ENCODE measurements at places on chromosomes 5 and 9.

DNA sequence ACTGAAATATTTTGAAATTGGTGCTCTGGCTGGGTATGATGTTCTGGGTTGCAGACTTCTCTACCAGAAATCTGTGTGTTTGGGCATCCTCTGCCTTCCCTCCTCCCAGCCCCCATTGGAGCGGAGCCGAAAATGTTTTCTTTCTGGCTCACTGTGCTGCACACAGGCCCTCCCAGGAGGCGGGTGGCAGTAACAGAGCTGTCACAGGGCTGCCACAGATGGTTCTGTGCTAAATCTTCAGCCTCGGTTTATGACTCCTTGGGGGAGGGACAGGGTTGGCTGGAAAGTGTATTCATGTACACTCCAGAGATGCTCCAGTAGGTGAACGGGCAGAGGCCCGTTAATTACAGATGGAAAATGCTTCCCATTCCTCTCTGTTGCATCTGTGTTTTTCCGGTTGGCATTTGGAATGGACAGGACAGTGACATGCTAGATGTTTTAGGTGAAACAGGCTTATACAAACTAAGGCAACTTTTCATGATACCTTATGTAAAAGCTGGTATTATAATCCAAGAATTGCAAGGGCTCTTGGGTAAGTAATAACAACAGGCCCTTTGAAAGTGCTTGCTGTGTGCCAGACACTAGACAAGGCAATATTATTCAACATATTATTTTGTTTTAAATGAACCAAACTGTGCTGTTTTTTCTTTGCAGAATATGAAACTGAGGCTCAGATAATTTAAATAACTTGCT, 180.2 kb downstream of the ADCY2 start:
- no peak for DNase-seq

DNA sequence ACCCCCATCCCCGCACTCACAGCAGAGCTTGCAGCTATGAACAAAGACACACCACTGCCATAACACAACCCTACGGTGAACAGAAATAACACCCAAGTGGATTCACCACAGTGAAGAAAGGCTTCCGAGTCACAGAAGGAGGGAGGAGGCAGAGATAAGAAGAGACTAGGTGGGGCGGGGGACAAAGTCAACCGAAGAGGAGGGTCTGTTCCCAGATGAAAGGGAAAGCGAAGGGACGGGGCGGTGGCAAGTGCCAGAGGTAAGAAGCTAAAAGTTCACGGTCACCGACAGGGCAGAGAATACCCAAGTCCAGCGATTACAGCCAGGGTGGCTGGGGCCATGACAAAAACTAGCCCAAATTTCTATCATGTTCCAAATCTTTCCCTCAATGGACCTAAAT, 21.0 kb downstream of the EPB41L4B start:
- DNase-seq, result no peak

GRCh38 chr5:102998224-102998623, 121.7 kb downstream of the GIN1 start:
- no peak for DNase-seq

DNA sequence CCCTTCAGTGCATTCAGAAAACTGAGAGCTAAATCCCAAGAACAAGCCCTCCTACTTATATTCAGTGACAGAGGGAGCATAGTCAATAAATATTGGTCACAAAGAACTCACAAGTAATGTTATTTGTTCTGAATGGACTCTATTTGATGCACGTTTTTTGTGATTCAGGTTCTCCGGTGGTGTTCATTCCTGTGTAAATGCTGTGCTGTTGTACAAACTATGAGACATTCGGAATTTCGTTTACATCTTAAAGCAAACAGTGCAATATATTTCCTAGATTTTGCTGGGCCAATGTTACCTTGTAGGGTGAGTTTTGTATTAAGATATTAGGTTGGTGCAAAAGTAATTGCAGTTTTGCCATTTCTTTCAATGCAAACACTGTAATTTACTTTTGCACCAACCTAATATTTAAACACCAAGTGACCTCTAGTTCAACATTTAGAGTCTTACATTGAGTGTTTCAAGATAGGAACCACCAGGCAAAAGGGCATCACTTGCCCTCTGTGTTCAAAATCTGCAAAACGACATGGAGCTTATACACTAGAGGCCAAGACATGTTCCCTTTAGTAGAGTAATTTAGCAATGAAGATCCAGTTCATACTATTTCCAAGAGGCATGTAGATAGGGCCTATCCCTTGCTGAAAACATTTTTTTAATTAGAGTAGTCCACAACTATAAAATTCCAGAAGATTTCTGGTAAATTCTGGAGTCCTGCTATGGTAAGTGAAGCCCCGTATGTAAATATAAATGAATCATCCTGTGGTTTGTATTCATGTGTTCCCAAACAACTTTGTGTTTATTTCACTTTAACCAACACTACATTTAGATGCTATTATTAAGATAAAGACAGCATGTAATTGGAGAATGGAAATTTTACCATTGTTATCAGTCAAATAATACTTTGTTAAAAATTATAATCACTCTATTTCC, 444.0 kb upstream of the PTGER4 start:
- DNase-seq, result no peak

DNA sequence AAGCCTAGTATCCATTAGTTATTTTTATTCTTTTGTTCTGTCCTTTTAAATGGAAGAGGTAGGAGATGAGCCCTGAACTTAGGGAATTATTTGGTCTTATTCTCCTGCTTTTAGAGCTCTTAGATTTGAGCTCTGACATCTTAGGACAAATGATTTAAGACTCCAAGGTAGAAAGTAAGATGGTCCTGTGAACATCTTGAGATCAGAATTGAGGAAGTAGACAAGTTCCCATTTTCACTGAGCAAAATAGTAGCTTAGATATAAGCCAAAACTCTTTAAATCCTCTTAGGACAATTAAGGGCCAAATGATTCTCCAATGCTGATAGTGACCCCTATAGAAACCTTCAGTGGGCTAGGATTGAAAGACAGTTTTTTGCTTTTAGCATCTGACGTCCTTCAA, 53.0 kb upstream of the RUSC2 start:
- no peak for DNase-seq

DNA sequence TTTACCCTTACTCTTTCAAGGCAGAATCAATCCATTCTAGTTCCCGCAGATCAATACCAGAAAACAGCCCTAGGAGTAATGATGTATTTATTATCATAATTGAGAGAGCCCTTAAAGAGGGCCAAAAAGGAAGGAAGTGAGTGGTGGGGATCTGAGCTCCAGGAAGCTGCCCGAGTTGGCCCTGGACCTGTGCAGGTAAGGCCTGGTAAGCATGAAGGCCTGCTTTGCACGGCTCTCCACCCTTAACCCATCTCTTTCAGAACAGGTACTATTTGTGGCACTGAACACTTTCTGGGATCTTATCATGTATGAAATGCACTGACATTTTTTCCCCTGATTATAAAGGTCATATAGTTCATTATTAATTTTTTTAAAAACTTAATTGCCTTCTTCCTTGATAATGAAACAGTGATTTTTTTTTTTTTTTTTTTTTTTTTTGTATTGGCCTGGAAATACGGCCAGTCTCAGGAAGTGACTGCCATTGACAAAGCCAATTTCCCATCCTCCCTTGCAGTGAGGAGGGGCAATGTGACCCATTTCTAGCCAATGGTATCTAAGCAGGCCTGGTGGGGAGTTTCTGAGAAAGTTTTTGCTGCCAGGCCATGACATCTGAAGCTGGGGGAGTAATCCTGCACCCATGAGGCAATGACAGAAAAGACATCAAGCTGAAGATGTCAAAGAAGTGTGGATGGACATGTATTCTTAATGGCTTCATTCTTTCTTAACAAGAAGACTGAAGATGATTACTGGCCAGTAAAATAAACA, 6.3 kb upstream of the MVB12B start:
- DNase-seq, result no peak

DNA sequence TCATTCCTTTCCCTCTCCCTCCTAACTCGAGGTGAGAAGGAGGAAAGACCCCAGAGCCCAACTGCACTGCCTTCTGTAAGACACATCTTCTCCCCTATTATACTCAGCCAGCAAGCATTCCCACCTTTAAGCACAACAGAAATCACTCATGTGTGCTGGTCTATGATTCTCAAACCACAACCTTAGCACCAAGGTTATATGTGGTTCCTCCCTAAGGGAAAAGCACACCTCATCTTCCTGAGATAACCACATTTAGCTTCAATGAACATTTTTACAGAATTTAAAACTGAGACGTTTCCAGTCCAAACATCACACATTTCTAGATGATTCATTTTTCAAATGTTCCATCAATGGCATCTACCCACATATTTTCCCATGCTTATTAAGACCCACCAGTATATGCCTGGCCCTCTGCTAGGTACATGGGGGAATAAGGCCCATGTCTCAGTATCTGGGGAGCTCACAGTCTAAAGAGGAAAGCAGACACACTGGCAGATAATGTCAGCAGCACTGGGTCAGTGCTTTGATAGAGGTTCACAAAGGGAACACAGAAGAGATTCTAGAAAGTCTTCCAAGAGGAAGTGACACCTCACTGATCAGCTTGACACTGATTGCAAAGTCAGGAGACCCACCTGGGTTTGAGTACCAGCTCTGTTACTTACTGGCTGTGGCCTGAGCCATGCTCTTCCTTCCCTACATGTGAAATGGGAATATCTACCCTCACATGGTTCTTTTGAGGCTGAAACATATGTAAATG, 245.4 kb downstream of the DENND1A start:
- no peak for DNase-seq
